ENCODE measurements at places on chromosomes 6 and 20.

GRCh38 chr20:40902661-40903060, 126.0 kb upstream of the TOP1 start:
- no peak for DNase-seq

GRCh38 chr6:13511913-13512717, 24.7 kb upstream of the GFOD1 start:
- no peak for DNase-seq

DNA sequence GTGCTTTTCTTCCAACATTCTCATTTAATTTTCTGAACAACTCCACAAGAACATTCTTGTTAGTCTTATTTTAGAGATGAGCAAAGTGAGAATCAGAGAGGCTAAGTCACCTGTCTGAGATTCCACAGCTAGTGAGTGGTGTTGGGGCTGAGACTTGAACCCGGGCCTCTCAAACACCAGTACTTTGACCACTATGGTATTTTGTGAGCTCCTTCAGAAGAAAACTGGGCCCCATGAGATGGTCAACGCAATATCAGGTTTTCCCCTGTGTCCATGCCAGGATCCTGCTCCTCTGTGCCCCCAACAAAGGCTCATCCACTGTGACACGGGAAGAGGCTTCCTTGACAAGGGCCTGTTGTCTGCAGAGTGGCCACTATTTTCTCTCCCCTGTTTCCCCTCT, 51.9 kb downstream of the MAFB start:
- no peak for DNase-seq

DNA sequence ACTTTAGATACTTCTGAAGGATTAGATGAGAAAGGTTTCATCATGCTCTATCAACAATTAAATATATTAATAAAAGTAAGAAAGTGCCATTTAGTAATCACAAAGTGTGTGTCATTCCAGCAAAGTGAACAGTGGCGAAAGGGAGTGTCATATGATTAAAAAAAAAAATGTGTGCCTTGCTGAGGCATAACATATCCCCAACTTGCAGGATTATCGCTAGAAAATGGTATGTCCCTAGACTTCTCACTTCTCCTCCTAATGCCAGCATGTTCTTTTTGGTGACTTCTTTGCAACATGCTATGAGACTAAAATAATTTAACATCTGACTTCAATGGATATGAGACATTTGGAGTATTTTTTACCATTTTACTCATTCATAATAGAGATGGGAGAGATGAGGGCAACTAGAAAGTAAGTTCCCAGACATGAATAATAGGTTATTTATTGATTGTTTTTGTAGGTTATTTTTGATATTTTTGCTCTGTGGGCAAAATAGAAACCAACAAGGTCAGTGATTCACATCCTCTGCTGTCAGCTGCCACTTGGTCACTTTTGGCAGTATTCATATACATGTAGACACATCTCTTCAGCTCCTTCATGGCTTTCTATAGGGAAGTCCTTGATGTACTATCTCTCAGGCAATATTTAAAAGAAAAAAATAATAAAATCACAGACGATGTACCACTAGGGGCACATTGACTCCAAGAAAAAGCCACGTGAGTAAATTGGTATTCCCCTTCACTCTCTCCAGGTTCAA, 370.1 kb downstream of the BMP2 start:
- no peak for DNase-seq

- no peak for DNase-seq
Observed at GRCh38 chr6:37731371-37731770, 33.7 kb upstream of the MDGA1 start.

DNA sequence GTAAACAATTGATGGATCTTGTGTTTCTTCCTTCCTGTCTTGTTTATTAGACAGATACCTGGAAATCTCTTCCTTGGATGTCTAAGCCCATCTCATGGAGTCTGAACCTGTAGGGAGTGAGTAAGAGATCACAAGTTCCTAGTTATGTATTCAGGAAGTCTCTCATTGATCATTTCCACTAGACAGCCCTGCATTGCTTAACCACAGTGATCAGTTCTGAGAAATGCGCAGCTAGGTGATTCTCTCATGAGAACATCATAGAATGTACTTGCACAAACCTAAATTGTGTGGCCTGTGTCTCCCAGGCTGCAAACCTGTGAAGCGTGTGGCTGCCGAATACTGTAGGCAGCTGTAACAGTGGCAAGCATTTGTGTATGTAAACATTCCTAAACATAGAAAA, 39.1 kb downstream of the FAM120B start:
- DNase-seq: no peak

- no peak for DNase-seq
Observed at GRCh38 chr20:57294550-57294949, 28.1 kb upstream of the BMP7 start.

GRCh38 chr20:48697845-48698491, 129.8 kb downstream of the PREX1 start:
- DNase-seq: peak; percentile 3

GRCh38 chr20:50991076-50991475, 31.8 kb downstream of the KCNG1 start:
- no peak for DNase-seq

DNA sequence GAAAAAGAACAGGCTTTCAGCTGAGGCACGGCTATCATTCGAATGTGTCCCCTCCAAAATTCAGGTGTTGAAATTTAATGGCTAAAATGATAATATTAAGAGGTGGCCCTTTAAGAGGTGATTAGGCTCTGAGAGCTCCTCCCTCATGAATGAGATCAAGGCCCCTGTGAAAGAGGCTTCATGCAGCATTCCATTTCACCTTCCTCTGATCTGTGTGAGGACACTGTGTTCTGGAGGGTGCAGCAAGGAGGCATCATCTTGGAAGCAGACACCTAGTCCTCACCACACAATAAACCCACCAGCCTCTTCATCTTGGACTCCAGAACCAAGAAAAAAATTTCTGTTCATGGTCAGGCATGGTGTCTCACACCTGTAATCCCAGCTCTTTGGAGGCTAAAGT, 56.4 kb downstream of the PPP1R14C start:
- DNase-seq: no peak

GRCh38 chr20:14879020-14879697, 541.7 kb upstream of the FLRT3 start:
- DNase-seq: no peak

DNA sequence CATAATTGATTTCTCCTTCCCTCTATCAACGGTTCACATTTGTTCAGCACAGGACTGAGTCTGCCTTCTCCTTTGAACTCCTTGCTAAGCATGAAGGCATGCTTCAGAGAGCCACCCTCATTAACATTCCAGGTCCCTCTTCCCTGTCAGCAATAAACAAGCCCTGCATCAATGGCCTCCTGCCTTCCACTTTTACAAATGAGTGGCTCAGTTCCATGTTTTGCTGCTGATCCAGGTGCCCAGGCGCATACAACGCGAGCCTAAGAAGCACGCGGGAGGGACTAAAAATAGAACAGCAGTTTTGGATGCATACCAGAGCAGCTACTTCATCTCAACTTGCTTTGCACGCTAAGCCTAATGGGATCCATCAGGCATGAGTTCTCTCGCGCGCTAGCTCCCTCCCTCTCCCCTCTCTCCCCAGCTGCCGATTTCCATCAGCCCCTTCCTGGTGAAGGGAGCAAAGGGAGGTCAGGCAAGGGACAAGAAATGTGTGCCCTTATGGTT, 53.4 kb downstream of the TRAF3IP2 start:
- DNase-seq: peak; percentile 80

DNA sequence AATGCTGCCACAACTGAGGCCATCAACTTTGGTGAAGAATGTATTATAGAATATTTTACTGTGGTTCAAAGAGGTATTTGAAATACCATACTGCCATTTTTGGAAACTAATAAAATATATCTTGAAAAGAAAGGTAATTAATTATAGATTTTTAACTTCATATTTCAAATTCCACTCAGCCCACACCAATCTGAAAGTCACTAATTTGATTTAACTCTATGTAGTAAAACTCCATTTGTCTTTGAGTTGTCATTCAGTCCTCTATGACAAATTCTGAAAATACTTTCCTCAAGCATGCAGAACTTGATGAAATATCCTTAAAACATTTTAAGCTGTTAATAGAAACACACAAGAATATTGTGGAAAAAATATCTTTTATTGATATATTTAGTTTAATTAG, 1196.7 kb upstream of the CITED2 start:
- no peak for DNase-seq

GRCh38 chr20:50565871-50566270, 55.7 kb downstream of the PTPN1 start:
- DNase-seq: no peak

- no peak for DNase-seq
Observed at GRCh38 chr6:24227556-24227955, 101.5 kb downstream of the NRSN1 start.

GRCh38 chr6:16316741-16317251, 78.4 kb downstream of the GMPR start:
- DNase-seq: no peak

DNA sequence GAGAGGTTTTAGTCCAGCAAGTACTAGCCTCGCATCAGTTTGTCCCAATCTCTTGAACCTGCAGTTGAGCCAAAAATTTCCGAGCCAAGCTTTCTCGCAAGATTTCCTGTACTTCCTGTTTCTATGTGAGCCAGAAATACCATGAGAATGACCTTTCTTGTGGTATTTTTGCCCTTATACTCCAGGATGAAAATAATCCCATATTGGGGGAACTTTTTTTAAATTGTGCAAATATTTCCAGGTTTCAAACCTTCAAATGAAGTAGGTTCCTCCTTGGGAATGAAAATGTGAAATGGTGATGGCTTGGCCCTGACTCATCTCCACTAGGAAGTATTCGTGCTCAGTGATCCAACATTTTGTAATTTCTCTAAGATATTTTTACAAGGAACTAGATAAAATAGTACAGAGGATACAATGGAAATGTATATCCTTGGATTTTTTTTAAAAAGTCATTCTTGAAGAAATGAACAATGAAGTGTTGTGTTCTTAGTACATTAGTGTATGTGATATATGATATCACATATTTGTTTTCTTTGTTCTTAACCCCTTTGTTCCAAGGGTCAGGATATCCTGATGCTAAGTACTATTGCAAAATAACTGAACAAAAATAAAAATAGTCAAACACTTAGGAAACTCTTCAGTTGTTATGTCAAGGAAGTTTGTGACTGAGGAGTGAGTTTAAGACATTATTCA, 184.0 kb downstream of the PDE7B start:
- no peak for DNase-seq

GRCh38 chr6:167855825-167856425, 29.2 kb downstream of the AFDN start:
- DNase-seq: no peak

- no peak for DNase-seq
Observed at GRCh38 chr6:44221961-44222335, 1.4 kb upstream of the SLC29A1 start.

GRCh38 chr6:41561931-41562911, 16.0 kb downstream of the FOXP4 start:
- no peak for DNase-seq

- DNase-seq: no peak
Observed at GRCh38 chr20:31581391-31581790, 23.7 kb upstream of the ID1 start.

DNA sequence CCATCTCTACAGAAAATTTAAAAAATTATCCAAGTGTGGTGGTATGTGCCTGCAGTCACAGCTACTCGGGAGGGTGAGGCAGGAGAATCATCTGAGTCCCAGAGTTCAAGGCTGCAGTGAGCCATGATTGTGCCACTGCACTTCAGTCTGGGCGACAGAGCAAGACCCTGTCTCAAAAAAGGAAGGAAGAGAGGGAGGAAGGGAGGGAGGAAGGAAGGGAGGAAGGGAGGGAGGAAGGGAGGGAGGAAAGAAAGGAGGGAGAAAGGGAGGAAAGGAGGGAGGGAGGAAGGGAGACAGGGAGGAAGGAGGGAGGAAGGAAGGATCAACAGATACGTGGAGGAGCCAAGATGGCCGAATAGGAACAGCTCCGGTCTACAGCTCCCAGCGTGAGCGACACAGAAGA, 90.1 kb downstream of the ZNF217 start:
- no peak for DNase-seq

GRCh38 chr6:70380252-70380651, 33.1 kb upstream of the FAM135A start:
- no peak for DNase-seq

GRCh38 chr6:118786596-118787453, 107.1 kb upstream of the ASF1A start:
- DNase-seq: no peak

DNA sequence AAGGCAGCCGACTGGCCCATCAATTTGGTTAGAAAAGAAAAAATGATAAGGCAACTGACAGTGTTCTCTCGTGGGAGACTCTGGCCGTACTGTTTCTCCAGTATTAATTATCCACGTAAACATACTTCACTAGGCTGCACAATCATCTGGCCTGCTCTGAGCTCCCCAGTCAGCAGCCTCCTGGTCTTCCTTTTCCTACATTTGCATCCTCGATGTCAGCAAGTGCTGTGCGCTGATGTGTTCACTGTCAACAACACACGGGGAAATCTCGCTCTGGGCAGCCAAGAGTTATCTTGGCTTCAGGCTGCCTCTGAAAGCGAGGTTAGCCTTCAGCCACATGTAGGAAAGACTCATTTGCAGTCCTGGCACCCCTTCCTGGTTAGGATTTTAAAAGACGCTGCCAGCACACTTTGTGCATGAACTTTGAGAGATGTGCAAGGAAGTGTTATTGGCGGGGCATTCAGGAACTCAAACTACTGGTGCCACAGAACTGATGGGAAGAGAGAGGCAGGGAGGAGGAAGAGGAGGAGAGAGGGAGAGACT, 460.5 kb upstream of the ARID1B start:
- DNase-seq: no peak

DNA sequence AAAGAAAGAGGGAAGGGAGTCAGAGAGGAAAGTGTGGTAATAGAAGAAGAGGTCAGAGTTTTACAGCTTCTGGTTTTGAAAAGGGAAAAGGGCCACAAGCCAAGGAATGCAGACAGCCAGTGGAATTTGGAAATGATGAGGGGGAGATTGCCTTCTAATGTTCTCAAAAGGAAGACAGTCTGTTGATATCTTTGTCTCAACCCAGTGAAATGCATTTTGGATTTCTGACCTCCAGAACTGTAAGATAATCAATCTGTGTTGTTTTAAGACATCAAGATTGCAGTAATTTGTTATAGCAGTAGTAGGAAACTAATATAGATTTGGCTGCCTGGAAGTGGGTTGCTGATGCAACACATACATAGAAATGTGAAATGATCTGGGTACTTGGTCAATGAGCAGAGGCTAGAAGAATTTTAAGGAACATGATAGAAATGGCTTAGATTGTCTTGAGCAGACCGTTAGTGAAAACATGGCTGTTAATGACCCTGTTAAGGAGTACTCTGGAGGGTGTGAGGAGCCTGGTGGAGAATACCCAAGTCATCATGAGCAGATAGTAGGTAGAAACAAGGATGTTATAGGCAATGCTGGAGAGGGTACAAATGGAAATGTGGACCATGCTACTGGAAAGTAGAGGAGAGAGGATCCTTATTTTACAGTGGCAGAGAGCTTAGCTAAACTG, 255.8 kb upstream of the RAB32 start:
- no peak for DNase-seq

DNA sequence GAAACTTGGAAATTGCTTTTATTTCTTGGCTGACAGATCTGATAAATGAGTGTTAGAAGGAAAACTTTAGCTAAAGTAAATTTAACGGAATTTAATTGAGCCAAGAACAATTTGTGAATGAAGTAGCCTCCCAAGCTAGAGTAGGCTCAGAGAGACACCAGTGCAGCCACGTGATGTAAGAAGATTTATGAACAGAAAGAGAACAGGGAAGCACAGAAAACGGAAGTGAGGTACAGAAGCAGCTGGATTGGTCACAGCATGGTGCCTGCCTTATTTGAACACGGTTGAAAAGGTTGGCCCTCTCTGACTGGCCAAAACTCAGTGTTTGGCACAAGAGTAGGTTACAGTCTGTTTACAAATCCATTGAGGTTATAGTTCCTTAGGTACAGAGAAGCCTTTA, 29.5 kb upstream of the IFNGR1 start:
- no peak for DNase-seq

- DNase-seq: no peak
Observed at GRCh38 chr6:119521251-119521650, 171.7 kb upstream of the MAN1A1 start.
